RCC 7860 (cell line): ENCODE measurements at places on chromosomes 12 and 14.
A peak's percentile ranks its signal among the peaks of the same experiment; 100 is the strongest.

- DNase-seq, result no peak
These were observed 537.3 kb upstream of the MIS18BP1 start for GRCh38 chr14:45790293-45790692.

DNA sequence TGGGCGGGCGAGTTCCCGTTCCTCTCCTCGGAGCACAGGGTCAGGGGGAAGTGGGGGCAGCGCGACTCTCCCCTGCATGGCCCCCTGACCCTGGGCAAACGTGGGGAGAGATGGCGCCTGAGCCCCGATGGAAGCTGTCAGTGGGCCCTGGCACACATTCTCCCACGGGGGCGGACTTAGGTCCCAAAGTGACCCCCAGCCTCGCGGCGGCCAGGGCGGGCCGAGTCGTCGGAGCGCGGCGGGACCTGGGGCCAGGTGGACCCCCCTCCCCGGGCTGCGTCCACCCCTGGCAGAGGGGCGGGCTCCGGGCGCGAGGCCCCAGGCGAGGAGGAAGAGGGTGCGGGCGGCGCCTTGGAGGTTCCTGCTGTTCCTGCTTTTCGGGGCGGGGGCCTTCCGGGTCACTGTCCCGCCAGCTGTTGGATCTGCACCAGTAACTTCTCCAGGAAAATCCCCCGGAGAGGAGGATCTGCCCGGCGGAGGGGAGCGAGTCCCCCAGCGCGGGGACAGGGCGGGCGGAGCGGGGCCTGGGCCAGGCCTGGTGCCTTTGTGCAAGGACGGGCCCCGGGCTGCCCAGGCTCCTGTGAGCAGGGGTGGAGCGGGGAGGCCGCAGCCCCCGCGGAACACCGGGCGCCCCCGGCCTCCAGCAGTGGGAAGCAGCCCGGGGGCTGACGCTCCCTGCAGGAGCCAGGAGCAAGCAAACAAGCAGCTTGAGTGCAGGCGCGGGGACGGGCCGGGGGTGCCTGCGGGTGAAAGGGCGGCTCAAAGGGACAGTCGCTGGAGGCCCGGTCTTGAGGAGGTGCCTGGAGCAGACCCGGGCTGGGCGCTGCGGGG, 15.3 kb downstream of the TNFAIP2 start:
- no peak for DNase-seq

DNA sequence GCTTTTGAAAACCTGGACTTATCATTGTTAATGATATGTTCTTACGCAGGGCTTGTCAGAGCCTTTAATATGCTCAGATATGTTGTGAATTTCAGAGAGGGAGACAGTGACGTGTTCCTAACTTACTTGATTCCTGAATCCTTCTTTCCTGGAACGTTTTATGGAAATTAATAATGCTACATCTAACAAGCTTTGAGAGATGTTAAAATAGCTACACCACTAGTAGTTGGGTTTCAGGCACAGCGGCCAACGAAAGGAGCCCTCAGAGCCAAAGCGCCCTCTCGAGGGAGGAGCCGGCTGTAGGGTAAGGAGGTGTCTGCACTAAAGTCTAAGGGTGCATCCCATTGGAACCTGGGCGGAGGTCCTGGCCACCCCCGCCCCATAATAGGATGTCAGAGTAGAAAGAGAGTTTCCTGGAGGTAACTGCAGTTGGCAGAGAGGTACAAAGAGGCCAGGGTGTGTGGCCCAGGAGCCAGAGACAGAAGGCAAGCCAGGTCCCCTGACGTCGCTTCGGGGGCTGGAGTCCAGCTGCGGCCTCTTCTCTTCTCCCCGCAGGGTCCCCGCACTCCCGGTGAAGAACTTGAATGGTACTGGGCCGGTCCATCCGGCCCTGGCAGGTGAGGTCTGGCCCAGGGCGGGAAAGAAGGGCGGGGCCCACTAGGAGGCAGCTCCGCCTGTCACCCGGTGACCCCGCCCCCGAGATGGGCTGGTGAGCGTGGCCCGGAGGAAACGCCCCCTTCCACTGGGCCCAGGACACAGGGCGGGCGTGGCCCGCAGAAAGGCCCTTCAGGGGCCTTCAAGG, 36.3 kb downstream of the DTX1 start:
- no peak for DNase-seq

DNA sequence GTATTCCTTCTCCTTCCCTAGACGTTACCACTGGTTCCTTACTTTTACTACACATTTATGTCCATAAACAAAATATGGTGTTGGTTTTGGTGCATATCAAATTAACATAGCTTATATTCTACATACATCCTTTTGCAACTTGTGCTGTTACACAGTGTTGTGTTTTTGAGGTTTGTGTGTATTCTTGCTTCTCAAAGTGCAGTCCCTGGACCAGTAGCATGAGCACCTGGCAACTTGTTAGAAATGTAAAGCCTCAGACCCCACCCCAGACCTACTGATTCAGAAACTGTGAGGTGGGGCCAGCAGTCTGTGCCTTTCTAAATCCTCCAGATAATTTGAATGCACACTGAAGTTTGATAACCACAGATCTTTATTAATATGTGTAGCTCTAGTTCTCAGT, 65.9 kb downstream of the RNFT2 start:
- no peak for DNase-seq

DNA sequence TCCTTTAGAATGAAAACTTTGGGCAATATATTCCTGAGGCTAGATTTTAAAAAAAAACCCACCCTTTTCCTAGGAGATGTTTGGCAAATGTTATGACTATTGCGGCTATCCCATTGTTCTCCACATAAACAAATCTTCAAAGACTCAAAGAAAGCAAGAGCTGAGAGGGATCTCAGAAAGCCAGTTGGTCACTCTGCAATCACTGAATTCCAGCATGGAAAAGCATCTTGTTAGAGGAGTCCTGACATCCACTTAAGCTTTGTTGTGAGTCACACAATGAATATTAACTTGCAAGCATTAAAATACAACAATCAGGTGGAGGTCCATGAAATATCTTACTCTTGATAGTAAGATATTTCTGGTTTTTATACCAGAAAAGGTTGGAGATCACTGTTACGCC, 11.0 kb upstream of the PTPRB start:
- peak; percentile 12 for DNase-seq

GRCh38 chr12:27493260-27493940, 30.6 kb upstream of the PPFIBP1 start:
- DNase-seq, result peak; percentile 35

GRCh38 chr12:68761901-68762630, 16.1 kb downstream of the SLC35E3 start:
- no peak for DNase-seq

- DNase-seq, result no peak
These were observed 138.7 kb downstream of the TTC7B start for GRCh38 chr14:90677484-90678050.

- DNase-seq, result no peak
These were observed 967.4 kb downstream of the BCL11B start for GRCh38 chr14:98304574-98304973.

- no peak for DNase-seq
These were observed 89.1 kb downstream of the LRRK2 start for GRCh38 chr12:40313928-40314327.

GRCh38 chr14:92519246-92520101, 5.9 kb downstream of the RIN3 start:
- DNase-seq, result no peak

DNA sequence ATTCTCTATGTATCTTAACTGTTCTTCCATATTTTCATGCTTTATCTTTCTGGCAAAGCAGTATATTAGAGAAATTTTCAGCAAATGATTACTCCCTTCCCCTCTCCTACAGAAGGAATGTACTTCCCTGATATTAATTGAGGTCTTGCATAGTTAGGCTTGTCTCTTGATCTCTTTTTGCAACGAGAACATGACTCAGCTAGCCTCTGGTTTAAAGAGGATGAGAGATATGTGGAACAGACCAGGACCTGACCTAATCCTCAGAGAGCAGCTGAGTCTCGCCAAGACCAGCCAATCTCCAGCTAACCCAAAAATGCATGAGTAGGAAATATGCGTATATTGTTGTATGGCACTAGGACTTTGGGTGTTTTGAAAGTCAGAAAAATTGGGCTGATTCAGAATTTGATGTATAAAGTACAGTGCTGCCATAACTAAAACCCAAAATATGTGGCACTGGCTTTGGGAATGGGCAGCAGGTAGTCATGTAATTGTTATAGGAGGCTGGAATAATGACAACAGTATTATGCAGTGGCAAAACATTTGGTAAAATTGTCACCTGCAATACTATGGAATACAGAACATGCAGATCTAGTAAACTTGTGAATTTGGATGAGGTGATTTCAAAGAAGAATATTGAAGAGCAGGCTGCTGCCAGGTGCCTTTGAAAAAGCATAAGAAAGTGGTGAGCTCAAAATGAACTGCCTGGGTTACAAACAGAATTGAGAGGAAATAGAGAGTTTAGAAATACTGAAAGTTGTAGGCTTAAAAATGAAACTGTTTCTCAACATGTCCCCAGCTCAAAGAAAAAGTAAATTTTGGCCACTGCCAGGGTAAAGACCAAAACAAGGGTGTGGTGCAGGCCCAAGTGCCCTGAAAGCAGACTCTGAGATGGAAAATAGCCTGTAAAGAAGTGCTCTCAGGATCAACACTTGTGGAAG, 9.3 kb upstream of the USP15 start:
- DNase-seq, result no peak

- DNase-seq, result no peak
These were observed 630.5 kb upstream of the USP15 start for GRCh38 chr12:61629702-61630101.

- no peak for DNase-seq
These were observed 558.8 kb upstream of the FBXO33 start for GRCh38 chr14:39991041-39991440.

- no peak for DNase-seq
These were observed 23.8 kb upstream of the DGLUCY start for GRCh38 chr14:91089958-91090535.

- no peak for DNase-seq
These were observed 286.9 kb downstream of the TMTC2 start for GRCh38 chr12:82973592-82973991.

- no peak for DNase-seq
These were observed 45.6 kb downstream of the RNFT2 start for GRCh38 chr12:116783525-116784237.

DNA sequence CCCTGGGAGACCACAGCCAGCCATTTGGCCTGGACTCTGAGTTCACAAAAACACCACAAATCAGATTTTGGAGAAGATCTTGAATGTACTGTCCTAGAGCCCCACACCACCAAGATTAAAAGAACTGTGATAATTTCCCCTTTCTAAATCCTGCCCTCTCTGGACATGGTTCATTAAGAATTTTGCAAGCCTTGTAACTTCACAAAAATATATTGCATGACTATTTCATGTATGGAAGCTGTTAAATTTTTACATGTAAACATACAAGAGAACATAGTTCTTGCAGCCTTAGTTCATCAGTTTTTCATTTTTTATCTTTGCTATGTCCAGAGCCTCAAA, 97.0 kb downstream of the SCARB1 start:
- DNase-seq, result no peak

DNA sequence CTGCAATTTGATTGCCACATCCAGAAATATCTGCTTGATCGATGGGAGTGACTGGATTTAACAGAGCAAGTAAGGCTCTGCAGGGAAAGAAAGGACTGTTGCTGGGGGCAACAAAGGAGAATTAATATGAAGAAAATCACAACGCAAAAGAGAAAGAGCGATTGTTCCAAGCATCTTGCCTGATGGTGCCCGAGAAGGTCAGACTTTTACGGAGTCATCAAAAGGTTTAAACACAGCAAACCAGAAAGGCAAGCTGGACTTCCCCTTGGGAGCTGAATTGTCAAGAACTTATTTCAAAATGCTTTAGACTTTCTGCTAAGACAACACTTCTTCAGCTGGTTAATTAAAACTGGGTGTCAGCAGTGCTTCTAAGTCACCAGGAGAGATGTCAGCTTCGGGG, 791.5 kb downstream of the MED13L start:
- no peak for DNase-seq

- DNase-seq, result no peak
These were observed 273.1 kb downstream of the ZFP36L1 start for GRCh38 chr14:68519671-68520187.

DNA sequence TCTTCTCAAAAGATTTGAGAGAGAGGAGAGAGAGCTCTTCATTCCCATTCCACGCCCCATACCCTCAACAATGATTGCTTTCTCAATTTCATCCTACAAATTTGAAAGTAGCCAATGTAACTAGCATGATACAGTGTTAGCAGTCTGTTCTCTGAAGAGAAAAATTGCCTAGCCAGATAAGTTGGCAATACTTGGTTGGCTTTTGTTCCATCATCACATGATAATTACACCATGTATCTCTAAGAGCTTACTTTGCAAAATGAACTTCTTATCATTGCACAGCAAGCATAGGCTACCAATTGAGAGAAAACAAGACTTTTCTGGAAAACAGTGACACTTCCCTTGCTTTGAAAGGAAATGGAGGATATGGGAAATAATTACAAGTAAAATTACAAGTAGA, 68.9 kb downstream of the FSCB start:
- no peak for DNase-seq

GRCh38 chr12:6182279-6182898, 17.8 kb upstream of the CD9 start:
- DNase-seq, result no peak
